ENCODE measurements at places on chromosomes 7 and 10. TPM values are rescaled to one million over a fixed set of nuclear protein-coding genes. Genes with fewer than 3 reads are reported as not detected.
A peak's percentile ranks its signal among the peaks of the same experiment; 100 is the strongest.

Gene CFAP70
- polyA plus RNA-seq = 5.3 TPM

Gene H2BK1
- not detected for polyA plus RNA-seq

Gene FOXI2
- polyA plus RNA-seq = not detected

Gene SSC4D
- 1.2 TPM for polyA plus RNA-seq

Gene PNLIP
- 0.12 TPM for polyA plus RNA-seq

DNA sequence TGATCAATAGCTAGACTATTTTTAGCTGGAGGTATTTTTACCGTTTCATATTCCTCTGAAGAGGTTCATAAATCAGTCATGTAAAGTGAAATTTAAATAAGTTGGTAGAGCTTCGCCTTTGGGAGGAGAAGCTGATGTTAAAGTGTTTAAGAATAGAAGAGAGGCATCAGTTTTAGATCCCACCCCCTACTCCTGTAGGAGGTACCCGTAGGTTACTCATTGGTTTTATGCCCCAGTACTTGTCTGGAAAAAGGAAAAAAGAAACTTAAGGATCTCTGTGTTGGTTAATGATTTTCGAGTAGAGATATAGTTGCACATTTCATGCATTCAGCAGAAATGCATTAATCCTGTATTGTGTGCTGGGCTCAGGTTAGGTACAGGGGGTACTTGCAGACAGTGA lies 8.7 kb downstream of the ZNF365 start:
- DNase-seq = no peak

- DNase-seq = no peak
Measured at GRCh38 chr10:11326241-11326640, 285.2 kb downstream of the USP6NL start.

DNA sequence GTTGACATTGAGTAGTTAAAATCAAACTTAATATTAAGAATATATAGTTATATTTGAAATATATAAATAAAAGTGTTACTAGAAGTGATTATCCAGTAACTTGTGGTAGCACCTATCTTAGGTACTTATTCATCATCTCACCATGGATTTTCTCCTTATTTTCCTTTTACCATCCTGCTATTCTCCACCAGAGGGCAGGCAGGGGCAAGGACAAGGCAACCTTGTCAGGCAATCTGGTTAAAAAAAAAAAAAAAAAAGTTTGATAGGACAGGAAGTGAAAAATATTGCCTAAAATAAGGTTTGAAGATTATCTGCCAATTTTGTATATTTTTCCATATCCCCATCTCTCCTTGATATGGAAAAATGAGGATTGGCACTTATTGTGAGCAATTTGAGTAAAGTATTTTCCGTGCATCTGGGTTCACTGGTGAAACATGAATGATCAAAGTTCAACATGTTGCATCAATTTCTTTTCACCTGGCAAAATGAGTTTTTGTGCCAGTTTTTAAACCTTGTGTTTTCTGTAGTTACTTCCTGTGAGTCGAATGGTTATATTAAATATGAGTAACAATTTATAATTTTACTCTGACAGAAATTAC lies 256.7 kb downstream of the AGMO start:
- peak; percentile 19 for DNase-seq

DNA sequence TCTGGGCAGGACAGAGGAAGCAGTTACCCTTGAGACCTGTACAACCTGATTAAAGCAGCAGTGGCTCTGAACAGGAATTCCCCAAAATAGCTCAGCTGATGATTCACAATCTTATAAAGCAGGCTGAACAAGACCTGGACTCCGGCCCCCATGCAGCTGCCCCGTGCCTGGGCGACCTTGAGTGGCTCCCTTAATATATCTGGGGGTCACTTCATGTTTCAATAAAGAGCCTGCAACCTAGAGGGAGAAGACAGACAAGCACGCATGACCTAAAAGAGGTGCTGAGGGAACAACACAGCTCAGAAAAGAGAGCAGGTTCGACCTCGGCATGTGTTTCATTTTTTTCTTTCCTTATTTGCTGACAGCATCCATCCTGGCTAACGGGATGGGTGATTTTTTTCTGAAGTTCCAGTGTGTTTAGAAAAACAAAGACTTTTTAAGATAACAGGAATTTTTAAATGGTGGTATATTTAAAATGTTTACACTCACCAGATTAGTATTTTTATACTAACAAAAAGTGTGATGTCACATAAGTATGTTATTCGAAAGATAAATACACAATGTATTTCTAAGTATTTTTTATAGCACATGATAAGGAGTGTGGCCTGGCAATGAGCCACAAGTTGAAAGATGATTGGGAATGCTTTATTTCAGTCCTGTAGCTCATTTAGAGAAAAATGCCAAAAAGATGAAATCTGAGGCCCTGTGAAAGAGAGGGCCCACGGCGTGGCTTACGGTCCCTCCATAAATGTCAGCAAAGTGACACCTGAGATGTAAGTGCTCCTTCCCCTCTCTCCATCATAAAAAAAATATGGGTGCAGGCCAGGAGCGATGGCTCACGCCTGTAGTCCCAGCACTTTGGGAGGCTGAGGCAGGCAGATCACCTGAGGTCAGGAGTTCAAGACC lies 161.3 kb downstream of the SLIT1 start:
- peak; percentile 68 for DNase-seq

GRCh38 chr7:601595-602340 lies 82.1 kb upstream of the PDGFA start:
- DNase-seq = peak; percentile 63

- DNase-seq = no peak
Measured at GRCh38 chr10:124301736-124302135, 117.0 kb downstream of the OAT start.

DNA sequence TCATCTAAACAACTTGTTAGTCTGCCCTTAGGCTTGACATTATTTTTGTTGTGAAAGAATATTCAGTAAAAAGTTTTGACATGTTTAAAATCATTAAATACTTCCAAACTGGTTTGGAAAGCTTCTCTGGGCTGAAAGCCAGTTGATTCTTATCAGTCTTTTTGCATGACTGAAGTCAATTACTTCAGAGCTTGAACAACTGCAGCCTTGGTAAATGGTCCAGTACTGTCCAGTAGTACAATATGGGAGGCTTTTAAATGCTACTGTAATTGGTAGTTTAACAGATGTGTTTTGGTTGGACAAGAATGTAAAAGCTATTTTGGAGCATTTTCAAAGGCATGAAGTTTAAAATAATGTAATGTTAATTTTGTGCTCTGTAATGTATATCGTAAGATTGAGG lies 103.4 kb downstream of the SDK1 start:
- no peak for DNase-seq

GRCh38 chr7:99109108-99110051 lies 34.5 kb downstream of the SMURF1 start:
- DNase-seq = no peak

- no peak for DNase-seq
Measured at GRCh38 chr7:51209426-51209825, 107.2 kb downstream of the COBL start.

- no peak for DNase-seq
Measured at GRCh38 chr10:1002425-1003006, 14.3 kb downstream of the GTPBP4 start.

GRCh38 chr7:5870311-5870710 lies 10.3 kb upstream of the OCM start:
- no peak for DNase-seq

DNA sequence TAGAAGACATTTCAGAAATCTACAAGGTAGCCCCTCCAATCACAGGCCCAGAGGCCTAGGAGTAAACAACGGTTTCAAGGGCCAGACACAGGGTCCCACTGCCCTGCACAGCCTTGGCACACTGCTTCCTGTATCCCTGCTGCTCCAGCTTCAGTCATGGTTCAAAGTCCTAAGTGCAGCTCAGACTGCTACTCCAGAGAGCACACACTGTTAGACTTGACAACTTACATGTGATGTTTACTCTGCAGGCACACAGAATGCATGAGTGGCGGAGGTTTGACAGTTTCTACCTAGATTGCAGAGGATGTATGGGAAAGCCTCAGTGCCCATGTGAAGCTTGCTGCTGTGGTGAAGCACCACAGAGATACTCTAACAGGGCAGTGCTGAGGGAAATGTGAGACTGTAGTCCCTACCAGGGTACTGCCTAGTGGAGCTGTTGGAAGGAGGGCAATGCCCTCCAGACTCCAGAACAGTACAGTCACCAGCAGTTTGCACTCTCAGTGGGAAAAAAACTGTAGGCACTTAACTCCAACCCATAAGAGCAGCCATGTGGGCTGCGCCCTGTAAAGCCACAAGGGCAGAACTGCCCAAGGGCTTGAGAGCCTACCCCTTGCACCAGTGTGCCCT lies 270.0 kb downstream of the ZWINT start:
- DNase-seq = no peak

DNA sequence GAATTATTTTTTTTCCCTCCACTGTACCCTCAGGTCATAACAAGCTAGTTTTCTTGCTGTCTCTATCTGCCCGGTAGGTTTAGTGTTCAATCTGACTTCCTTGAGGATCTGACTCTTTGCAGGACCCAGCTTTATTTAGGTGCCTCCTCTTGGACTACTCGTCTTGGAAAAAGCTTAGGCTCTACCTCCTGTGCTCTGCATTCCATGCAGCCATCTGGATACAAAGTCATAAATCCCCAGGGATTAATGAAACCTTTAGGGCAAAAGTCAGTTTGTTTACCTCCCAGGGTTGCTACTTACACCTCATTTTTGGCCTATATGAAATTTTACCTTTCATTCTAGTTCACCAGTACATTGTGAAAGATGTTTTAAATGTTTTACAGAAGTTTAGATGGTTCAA lies 8.0 kb downstream of the STAG3 start:
- DNase-seq = no peak

GRCh38 chr10:62583876-62584615 lies 209.9 kb downstream of the ZNF365 start:
- DNase-seq = no peak

- DNase-seq = no peak
Measured at GRCh38 chr7:80028717-80029116, 105.9 kb upstream of the GNAI1 start.

GRCh38 chr10:21402606-21403083 lies 122.8 kb downstream of the SKIDA1 start:
- no peak for DNase-seq

DNA sequence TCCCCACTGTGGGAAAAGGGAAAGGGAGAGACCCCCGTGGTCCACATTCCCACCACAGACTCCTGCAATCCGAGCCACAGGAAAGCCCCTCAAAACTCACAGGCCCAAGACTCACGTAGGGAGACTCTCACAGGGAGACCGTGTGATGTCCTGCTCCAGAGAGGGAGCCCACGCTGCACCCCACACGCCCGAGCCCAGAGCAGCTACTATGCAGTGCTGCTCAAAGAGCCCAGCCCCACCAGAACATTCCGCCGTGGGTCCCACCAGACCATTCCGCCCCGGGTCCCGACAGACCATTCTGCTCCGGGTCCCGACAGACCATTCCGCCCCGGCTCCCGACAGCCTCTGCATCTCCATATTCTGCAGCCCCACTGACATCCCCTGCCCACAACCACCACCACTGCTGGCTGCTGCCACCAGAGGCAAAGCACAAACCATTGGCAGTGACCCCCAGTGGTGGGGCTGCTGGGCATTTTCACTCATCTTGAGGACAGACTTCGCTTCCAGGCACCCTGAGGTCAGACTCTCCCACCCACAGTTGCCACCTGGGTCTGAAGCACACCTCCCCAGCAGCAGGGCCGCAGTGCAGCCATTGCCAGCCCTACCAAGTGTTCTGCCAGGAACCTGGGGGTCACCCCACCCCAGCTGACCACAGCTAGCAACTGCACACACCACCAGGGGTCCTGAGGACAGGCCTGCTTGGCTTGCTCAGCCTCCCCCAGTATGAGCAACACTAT lies 625.4 kb upstream of the FOXK1 start:
- no peak for DNase-seq

GRCh38 chr10:91974960-91975359 lies 51.4 kb downstream of the BTAF1 start:
- DNase-seq = no peak

DNA sequence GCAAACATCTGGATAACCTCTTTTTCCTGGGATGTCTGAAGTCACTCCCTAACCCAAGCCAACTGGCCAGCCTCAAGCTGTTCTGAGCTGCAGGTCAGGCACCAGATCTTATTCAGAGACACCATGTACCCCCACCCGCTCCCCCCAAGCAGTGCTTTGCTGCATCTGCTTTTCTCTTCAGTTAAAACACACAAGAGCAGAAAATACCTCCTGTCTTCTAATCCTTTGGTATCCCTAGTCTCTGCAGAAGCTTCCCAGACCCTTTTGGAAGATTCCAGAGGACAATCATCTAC lies 3.0 kb downstream of the ZNF488 start:
- no peak for DNase-seq

DNA sequence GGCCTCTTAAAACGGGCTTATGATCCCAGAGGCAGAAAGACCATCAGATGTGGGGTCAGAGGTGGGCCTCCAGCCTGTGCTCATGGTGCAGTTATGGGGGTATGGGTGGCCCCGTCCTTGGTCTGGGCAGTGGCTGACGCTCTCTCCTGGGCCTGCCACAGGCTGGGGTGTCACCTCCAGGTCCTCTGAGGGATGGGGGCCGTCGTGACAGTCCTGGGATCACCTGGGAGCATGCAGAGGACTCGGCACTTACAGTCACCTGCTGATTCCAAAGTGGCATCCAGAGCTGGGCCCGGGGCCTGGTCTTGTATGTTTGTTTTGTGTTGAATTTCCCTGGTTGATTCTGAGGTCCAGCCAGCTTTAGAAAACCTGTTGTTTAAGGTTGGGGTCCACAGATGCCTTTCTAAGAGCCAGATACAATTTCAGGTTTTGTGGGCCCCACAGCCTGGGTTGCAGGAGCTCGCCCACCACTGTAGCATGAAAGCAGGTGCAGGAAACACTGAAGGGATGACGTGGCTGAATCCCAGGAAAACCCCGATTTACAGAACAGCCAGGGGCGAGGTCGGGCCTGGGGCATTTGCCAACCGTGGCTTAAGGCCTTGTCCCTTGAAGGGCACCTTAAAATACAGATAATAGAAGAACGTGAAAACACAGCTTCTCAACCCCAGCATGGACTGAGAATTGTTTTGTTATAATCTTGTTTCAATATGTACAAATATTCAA lies 170.7 kb upstream of the PPP2R2D start:
- no peak for DNase-seq

DNA sequence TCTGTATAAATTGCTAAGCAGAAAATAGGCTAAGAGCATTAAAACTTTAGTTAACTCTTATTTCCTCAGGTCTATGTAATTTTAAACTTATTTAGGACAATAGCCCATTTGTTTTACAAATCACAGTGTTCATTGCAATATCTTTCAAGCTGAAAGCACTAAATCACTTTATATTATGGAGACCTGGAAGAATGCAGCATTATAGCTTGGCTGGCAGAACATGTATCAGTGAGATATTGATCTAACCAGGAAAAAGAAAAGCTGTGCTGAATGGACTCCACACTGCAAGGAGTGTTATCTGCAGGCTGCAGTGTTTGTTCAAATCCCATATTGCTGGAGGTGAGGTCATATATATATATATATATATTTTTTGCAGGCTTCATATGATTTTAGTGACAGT lies 517.5 kb downstream of the NRG3 start:
- no peak for DNase-seq

DNA sequence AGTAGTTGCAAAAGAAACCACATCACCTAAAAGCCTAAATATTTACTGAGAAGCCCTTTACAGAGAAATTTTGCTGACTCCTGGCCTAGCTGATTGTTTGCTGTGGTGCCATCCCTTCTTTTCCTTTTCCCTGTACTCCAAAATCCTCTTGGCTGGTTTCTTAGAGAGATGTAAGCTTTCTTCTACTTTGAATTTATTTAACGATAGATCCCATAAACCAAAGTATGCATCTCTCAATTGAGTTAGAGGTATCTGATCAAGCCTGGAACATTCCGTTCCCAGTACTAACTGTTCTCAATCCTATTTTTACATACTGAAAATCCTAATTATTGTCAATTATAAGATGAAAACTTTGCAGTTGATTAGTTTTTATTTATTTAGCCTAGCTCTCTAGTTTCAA lies 6.3 kb downstream of the TMEM60 start:
- DNase-seq = no peak

Measured in large intestine (tissue), 12 donors.